ENCODE measurements at places on chromosomes 12 and 14.
A peak's percentile ranks its signal among the peaks of the same experiment; 100 is the strongest.

DNA sequence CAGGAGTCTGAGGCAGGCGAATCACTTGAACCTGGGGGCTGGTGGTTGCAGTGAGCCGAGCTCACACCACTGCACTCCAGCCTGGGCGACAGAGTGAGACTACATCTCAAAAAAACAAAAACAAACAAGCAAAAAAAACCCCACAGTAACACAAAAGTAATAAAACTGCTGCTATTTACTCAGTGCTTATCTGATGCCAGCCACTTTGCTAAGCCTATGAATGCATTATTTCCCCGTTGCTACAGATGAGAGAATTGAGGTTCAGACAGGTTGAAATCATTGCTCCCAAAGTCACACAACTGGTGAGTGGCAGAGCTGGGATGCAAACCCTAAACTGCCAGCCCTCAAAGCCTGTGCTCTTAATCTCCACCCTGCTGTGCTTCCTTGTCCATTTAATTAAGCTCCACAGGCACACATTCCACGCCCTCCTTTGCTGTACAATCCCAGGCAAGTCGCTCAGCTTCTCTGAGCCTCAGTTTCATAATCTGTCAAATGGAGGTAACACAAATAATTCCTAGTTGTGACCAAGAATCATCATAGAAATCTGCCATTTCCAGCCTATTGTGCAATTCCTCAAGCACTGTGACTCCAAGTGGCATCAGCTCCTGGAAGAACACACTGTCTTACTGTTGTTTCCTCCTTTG is 5.7 kb upstream of the OAS3 start:
- no peak for DNase-seq

GRCh38 chr12:3684449-3685051 is 68.4 kb downstream of the CRACR2A start:
- DNase-seq, result no peak

DNA sequence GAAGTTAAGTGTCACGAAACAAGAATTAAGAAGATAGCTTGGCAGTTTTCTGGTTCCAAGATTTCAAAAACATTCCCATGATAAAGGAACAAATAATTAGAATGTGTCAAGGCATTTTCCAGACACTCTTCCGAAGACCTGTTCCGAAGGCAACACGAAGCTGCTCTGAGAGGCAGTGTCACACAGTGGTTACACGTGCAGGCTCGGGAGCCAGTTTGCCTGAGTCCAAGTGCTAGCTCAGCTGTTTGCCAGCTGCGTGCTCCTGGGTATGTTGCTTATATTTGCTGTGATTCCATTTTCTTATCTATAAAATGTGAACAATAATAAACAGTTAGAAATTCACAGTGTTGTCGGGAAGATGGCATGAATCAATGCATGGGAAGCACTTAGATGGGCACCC is 217.9 kb upstream of the GRIP1 start:
- no peak for DNase-seq

DNA sequence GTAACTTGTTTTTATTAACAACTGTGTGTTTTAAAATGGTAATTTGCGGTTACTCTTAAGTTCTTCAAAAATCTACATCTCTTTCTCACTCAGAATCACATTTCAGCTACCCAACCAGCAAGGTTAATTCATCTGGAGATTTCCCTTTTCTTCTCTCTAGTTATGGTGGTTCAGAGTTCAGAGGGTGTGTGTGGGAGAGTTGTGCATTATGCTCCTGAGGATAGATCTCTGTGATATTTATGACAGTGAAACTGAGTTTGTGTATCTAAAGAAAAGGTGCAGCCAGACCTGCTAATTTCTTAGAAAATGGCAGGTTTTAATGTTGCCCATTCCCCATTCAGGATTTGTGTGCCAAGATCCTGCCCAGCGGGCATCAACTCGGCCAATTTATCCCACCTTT is 73.8 kb downstream of the TTLL5 start:
- no peak for DNase-seq

DNA sequence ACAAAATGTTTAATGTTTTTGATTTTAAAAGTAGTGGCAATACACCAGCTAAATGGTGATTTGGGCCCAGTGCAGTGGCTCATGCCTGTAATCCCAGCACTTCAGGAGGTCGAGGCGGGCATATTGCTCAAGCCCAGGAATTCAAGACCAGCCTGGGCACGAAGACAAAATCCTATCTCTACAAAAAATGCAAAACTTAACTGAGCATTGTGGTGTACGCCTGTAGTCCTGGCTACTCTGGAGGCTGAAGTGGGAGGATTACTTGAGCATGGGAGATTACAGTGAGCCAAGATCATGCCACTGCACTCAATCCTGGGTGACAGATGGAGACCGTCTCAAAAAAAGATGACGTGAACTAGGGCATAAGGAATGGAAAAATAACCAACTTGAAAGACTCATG is 4.7 kb downstream of the RPL36AL start:
- DNase-seq, result no peak

GRCh38 chr14:39974036-39974435 is 541.8 kb upstream of the FBXO33 start:
- DNase-seq, result no peak

- no peak for DNase-seq
Observed at GRCh38 chr14:23006188-23006534, 3.8 kb downstream of the C14orf93 start.

DNA sequence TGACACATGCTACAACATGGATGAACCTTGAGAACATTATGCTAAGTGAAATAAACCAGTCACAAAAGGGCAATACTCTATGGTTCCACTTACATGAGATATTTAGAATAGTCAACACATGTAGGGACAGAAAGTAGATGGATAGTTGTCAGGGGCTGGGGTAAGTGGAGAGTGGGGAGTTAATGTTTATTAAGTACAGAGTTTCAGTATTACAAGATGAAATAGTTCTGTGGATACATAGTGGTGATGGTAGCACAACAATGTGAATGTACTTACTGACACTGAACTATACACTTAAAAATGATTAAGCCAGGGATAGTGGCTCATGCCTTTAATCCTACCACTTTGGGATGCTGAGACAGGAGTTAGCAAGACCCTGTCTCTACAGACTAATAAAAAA is 8.7 kb downstream of the NUP107 start:
- DNase-seq, result no peak

- no peak for DNase-seq
Observed at GRCh38 chr14:95494456-95494855, 22.0 kb downstream of the SYNE3 start.

GRCh38 chr14:71555654-71556559 is 376.3 kb upstream of the RGS6 start:
- DNase-seq, result peak; percentile 21

DNA sequence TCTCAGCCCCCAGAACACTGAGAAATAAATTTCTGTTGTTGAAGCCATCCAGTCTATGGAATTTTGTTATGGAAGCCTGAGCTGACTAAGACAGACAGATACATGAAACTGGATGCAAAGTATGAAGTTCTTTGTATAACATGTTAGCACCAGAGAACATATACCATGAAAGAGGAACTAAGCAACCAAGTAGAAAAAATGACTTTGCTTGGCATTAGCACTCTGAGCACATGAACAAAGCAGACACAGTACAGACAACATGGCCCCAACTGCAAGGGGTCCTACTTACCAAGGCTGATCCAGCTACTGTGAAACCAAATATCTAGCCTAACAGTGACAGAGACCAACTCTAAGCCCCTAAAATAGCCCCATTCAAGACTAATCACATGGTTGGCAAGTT is 13.8 kb downstream of the EXOC5 start:
- DNase-seq, result no peak

GRCh38 chr14:90627478-90627877 is 188.8 kb downstream of the TTC7B start:
- DNase-seq, result no peak

DNA sequence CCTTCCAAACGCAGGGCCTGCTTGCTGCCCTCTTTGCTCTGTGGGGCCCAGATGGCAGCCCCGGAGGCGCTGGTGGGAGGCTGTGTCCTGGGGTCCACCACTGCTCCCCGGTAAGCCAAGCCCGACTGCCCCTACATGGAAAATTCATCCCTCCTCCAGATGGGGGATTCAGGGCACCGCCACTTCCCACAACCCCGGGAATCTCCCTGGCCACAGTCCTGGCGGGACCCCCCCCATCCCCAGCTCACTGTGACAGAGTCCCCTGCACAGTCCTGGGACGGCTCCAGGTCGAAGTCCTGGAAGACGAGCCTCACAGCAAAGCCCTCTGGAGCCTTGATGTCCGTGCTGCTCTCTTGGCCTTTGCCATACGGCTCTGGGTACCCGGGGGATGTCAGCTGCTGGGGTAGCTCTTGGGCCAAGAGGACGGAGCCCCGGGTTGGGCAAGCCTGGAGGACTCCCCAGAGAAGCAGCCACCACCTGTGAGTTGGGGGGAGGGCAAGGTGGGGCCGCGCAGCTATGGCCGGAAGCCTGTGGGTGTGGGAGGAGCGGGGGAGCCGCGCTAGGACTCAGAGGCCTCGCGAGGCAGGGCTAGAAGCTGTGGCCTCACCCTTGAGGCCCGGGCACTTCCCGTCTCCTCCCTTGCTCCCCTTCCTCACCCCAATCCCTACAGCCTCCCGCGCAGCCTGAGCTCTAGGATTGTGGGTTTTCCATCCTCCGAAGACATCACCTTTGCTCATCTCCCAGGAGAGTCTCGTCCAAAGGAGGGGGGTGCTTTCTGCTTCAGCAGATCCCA is 815 bp downstream of the C1RL start:
- DNase-seq, result peak; percentile 58

DNA sequence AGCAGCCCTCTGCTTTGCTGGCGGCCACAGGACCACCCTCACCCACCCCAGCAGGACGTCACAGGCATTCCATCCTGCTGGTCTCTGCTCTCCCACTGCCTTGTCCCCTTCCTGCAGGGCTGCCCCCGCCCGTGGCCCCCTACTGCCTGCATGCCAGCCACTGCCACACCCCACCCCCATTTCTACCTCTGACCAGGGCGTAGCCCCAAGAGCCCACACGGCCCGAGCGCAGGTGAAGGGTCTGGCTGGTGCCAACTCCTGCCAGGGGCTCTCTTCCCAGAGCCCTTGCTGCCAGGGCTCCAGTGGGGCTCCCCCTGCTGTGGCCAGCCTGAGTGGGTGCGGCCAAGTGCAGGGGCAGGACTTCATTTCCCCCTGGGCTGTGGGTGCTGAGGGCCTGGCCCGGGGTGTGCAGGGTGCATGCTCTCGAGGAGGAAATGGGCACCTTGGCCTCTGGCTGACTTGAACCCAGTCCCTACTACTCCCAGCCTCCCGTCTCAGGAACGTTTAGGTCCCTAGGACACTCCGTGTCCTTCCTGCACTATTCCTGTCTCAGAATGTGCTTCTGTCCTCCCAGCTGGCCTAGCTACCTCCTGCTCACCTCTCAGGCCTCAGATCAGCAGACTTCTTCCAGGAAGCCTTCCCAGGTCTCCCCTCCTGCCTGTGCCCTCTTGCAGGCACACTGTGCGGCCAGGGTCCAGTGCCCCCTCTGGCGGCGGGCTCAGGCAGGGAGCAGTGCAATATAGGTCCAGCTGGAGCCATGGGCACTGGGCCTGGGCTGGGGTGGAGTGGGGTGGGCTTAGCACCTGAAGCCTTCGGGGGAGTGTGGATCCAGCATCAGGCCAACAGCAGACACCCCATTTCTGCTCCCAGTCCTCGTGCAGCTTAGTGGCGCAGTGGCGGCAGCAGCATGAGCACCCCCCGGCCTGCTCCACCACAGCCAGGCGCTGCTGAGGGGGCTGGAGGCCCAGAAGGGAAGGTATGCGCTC is 1.4 kb downstream of the LBHD2 start:
- no peak for DNase-seq

DNA sequence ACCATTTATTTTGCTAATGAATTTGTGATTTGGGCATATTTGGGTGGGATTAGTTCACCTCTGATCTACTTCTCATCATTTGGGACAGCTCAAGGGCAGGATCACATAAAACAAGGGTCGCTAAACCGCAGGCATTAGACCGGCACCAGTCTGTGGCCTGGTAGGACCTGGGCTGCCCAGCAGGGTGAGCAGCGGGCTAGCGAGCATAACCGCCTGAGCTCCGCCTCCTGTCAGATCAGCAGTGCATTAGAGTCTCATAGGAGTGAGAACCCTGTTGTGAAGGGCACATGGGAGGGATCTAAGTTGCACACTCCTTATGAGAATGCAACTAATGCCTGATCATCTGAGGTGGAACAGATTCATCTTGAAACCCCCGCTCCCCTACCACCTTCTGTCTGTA is 785.3 kb downstream of the TRHDE start:
- no peak for DNase-seq

DNA sequence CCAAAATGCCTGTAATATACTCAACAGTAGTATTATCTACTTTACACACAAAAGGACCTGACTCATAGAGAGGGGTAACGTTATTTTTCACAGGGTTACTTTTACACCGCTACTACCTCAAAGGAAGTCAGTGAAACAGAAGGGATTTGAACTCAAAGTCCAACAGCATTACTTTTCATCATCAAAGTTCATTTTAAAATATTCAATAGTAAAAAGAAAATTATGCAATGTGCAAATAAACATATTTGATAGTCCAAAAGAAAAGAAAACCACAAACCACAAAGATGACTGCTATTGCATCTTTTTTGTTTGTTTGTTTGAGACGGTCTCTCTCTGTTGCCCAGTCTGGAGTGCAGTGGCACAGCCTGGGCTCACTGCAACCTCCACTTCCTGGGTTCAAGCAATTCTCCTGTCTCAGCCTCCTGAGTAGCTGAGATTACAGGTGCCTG is 15.5 kb downstream of the KIF21A start:
- DNase-seq, result no peak

Data from T-helper 9 cell (primary cell).